ENCODE measurements at places on chromosomes 13 and 19.

DNA sequence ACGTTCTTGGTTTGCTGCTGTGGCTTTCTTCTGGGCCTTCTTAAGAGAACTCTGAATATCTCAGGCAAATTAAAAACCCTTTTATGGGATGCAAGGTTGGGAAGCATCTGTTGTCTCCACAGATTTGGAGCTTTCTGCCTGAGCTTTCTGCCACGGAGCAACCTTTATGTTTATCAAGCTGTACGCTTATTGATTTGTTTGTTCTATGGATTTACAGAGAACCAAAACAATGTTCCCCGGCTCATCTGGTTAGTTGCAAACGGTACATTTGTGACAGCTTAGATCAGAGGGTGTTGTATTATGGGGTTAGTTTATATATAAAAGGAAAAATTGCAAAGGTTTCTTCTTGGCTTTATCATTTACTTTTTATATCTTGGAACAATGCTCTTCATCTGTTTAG is 479.6 kb downstream of the DIAPH3 start:
- H3K4me1 ChIP-seq = no peaks in the 10 kb centered on the region
- H3K27ac ChIP-seq = no peak overlapping the region
- no peak overlapping the region for H3K4me3 ChIP-seq
- H3K27me3 ChIP-seq = no peaks in the 10 kb centered on the region
- no peak for DNase-seq
- H3K36me3 ChIP-seq = no peaks in the 10 kb centered on the region

- no peak for DNase-seq
- no peaks in the 10 kb centered on the region for H3K4me1 ChIP-seq
- no peaks in the 10 kb centered on the region for H3K36me3 ChIP-seq
- no peak overlapping the region for H3K4me3 ChIP-seq
- no peaks in the 10 kb centered on the region for H3K27me3 ChIP-seq
- H3K27ac ChIP-seq = no peak overlapping the region
Observed at GRCh38 chr13:37490176-37490779, 108.3 kb downstream of the POSTN start.

DNA sequence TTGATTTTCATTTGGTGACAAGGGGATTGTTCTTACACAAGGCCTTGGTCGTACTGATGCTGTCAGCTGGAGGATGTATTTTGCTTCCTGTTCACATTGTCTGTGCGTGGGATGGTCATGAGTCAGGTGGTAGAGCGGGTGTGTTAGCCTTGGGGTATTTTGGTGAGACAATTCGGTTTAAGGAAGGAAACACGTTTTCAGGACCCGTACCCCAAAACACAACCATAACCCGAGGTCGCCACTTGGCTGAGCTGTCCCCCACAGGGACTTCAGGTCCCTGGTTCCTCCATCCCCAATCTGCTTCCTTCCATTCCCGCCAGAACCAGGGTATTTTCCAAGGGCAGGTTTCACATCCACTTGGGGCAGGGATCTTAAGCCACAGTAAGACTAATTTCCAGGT is 15.0 kb downstream of the MYO9B start:
- H3K36me3 ChIP-seq = no peaks in the 10 kb centered on the region
- peaks cover 25% of the 10 kb centered on the region for H3K4me1 ChIP-seq
- H3K27ac ChIP-seq = peak overlapping the region; percentile 95
- no peaks in the 10 kb centered on the region for H3K27me3 ChIP-seq

- H3K4me3 ChIP-seq = no peak overlapping the region
- no peak overlapping the region for H3K27ac ChIP-seq
Observed at GRCh38 chr19:28386066-28386465, 826.9 kb downstream of the UQCRFS1 start.

GRCh38 chr19:31249217-31249616 is 100.0 kb downstream of the TSHZ3 start:
- no peaks in the 10 kb centered on the region for H3K4me1 ChIP-seq
- H3K36me3 ChIP-seq = no peaks in the 10 kb centered on the region
- no peak overlapping the region for H3K27ac ChIP-seq
- DNase-seq = no peak
- H3K4me3 ChIP-seq = no peak overlapping the region

DNA sequence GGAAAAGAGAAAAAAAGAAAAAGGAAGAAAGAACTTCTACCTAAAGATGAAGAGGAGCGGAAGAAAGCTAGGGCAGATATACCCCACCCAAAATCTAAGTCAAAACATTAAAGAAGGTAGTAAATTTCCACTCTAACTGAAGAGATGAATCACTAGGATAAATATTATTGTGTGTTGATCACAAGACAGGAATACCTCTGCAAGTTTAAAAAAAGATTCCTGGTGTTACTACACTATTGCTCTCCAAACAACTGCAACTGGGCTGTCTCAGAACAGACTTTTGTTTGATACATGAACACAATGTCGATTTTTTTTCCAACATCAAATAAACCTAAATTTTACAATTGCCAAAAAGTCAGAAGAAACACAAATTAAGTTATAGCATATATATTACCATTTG is 6.8 kb downstream of the HSPH1 start:
- H3K27me3 ChIP-seq = no peaks in the 10 kb centered on the region
- H3K4me1 ChIP-seq = peaks cover 3% of the 10 kb centered on the region
- H3K27ac ChIP-seq = no peak overlapping the region
- DNase-seq = no peak

DNA sequence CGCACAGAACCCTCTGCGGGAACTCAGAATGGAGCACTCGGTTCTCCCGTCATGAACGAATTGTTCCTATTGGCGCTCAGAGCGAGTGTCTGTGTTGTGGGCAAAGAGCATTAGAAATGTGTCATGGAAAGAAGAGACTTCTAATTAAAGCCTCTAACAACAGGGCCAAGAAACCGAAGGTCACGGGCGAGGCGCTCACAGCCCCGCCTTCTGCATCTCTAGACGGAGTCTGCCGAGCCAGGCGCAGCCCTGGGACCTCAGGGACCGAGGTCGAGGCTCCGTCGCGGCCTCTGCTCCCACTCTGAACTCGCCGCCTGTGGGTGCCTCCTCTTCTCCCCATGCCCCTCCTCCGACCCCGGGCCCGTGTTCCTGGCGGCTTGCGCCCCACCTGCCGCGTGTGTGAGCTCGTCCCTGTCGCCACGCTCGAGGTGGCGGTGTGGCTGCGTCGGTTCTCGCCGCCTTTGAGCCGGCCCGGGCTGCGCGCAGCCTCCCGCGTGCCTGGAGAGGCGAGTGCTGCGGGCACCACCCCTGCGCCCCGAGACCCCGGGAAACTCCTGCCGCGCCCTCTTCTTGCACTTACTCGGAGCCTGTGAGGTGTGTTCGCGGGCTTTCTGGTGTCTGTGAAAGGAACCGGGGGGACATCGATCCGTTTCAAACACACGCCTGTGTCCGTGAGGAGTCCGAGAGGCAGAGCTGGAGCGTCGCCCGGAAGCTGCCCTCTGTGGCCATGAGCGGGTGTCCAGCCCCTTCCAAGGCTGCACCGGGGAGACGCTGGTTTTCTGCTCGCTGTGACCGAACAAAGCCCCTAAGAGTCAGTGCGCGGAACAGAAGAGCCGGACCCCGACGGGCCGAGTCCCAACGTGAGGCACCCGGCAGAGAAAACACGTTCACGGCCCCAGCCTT is 45.4 kb upstream of the SPACA7 start:
- no peaks in the 10 kb centered on the region for H3K36me3 ChIP-seq
- no peaks in the 10 kb centered on the region for H3K4me1 ChIP-seq
- H3K27ac ChIP-seq = no peak overlapping the region
- peaks cover 10% of the 10 kb centered on the region for H3K27me3 ChIP-seq

DNA sequence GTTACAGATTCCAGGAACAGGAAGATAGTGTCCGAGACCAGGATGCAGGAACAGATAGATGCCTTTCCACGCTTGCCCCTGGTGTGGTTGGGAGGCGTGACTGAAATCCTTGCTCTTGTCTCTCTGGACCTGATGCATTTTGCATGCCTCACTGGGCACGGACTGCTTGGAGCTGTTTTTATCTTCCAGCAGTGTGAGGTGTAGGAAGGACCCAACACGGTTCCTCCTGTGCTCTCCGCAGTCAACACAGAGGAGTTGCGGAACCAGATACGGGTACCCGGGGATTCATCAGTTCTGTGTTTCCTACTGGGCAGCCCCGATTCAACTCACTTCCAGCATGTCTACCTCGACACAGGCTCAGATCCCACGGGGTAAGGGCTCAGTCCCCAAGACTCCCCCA is 6.5 kb downstream of the DOT1L start:
- no peak overlapping the region for H3K4me3 ChIP-seq
- H3K36me3 ChIP-seq = no peaks in the 10 kb centered on the region
- peaks cover 10% of the 10 kb centered on the region for H3K4me1 ChIP-seq
- no peaks in the 10 kb centered on the region for H3K27me3 ChIP-seq

- H3K4me3 ChIP-seq = no peak overlapping the region
- DNase-seq = no peak
- no peak overlapping the region for H3K27ac ChIP-seq
- H3K4me1 ChIP-seq = no peaks in the 10 kb centered on the region
- no peaks in the 10 kb centered on the region for H3K36me3 ChIP-seq
Observed at GRCh38 chr19:28485292-28485691, 727.7 kb downstream of the UQCRFS1 start.

DNA sequence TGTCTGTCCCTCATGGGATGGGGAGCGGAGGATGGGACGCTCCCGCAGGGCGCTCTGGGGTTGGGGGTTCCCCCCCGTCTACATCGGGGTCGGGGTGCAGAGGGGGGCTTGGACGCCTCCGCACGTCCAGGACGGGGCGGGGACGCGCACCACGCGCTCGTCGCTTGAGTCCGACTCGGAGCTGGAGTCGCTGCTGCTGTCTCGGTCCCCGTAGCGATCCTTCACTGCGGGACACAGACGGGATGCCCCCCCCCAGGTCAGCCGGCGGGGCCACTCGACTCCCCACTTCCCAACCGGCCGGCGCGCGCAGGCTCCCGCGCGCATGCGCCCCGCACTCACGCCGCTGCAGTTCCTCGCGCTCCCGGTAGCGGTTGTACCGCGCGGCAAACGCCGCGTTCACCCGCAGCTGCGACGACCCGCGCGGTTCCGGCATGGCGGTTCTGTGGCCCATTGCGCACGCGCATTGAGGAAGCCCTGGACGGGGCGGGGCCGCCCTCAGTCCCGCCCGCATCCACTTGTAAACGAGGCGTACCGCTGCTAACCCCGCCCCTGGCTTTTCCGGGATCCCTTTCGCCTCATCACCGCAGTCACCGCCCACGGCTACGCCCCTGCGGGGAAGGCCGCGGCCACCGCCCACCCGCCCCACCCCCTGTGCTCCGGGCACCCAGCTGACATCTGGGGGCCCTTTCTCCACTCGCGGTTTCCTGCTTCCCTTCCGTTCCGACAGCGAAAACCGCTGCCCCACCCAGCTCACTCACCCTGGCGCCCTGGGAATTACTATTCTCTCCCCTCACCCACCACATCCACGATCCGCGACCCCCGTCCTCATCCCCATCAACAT is at the start of gene KRI1:
Gene KRI1, minus strand, starts transcription at position 444 of the 841 bp plus-strand sequence. Its CDS starts 11 bp downstream, at position 433.
- H3K27ac ChIP-seq = peak within 1 kb of the TSS; percentile 92
- no peaks in the 10 kb centered on the region for H3K27me3 ChIP-seq
- H3K4me1 ChIP-seq = peaks cover 16% of the 10 kb centered on the region
- peak within 1 kb of the TSS; percentile 71 for H3K4me3 ChIP-seq
- H3K36me3 ChIP-seq = no peaks in the 10 kb centered on the region

DNA sequence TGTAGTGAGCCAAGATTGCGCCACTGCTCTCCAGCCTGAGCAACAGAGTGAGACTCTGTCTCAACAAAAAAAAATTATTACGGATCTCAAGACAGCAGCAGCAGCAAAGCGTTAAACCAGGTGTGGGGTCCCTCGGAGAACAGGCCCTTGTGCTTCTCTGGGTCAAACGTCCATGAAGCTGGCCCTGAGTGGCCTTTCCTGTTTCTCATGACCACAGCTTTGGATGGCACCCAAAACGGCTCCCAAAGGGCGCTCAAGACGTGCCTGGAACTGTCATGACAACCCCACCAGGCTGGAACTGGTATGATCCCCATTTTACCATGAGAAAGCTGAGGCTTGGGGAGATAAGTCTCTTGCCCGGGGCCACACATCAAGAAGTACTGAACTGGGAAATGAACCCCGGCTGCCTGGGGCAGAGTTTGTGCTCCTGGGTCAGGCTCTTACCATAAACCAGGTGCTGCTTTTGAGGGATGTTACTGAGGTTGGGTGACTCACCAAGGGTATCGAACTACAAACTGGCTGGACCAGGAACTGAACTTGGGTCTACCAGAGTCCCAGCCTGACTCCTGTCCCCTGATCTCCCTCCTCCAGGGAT is 11.6 kb upstream of the SAMD1 start:
- H3K4me1 ChIP-seq = no peaks in the 10 kb centered on the region
- no peaks in the 10 kb centered on the region for H3K36me3 ChIP-seq
- no peak overlapping the region for H3K4me3 ChIP-seq
- DNase-seq = no peak

- no peaks in the 10 kb centered on the region for H3K27me3 ChIP-seq
- no peaks in the 10 kb centered on the region for H3K36me3 ChIP-seq
- no peak overlapping the region for H3K27ac ChIP-seq
Observed at GRCh38 chr19:29162694-29163093, 50.3 kb downstream of the UQCRFS1 start.

- no peaks in the 10 kb centered on the region for H3K36me3 ChIP-seq
- no peaks in the 10 kb centered on the region for H3K4me1 ChIP-seq
- DNase-seq = no peak
- H3K4me3 ChIP-seq = no peak overlapping the region
- no peak overlapping the region for H3K27ac ChIP-seq
Observed at GRCh38 chr13:91825516-91825915, 427.1 kb downstream of the GPC5 start.
